ENCODE measurements at places on chromosomes 11 and 22.

- DNase-seq: no peak
These were observed at the start of gene PCSK7 for GRCh38 chr11:117231842-117232091. Gene PCSK7, minus strand, starts transcription at chr11:117232073. Its CDS starts 2,229 bp downstream, at chr11:117229844.

DNA sequence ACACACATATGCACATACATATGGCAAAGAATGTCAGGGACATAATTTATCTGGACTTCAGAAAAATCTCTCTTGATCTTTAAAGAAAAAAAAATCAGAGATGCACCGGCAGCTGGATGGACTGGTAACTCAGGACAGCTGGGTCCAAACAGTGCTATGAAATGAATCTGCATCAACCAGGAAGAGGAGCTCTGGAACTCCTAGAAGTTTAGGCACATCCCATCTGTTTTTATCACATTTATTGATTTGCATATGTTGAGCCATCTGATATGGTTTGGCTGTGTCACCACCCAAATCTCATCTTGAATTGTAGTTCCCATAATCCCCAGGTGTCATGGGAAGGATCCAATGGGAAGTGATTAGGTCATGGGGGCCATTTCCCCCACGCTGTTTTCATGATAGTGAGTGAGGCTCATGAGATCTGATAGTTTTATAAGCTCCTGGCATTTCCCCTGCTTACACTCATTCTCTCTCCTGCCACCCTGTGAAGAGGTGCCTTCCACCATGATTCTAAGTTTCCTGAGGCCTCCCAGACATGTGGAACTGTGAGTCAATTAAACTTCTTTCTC, 87.7 kb upstream of the AKIP1 start:
- DNase-seq: no peak

DNA sequence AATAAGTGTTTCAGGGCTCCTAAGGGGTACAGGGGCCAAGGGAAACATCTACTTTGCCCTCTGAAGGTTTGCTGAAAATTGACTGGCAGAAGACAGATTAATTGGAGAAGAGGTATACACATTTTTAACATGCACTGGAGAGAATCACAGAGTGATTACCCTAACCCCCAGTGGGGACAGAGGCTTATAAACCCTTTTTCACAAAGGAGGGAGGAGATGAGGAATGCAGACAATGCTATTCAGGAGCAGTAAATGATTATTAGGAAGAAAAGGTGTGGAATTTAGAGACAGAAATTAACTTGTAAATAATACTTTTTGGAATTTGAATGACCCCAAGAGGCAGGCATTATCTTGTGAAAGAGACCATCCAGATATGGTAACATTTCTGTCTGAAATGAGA, 582.4 kb upstream of the B3GAT1 start:
- no peak for DNase-seq

- no peak for DNase-seq
These were observed 21.7 kb downstream of the GRAMD4 start for GRCh38 chr22:46641811-46642266.

- no peak for DNase-seq
These were observed 697 bp downstream of the RNF169 start for GRCh38 chr11:74749127-74749964.

DNA sequence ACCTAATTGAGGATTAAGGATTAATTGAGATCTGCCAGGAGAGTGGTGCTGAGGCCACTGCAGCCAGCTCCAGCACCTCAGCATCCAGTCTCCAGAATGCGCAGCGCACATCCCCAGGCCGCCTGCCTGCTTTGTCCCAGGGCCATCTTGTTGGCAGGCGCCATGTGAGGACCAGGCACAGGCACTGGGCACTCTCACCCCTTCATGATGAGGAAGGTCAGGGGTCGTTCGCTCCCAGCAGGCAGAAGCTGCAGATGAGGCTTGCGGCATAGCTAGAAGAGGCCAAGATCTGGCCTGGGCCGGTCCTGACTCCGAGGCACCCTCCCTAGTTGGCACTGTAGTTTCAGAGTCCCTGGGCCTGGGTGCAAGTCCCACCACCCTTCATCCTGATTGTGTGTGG, 6.4 kb downstream of the CABP2 start:
- DNase-seq: peak; percentile 55

DNA sequence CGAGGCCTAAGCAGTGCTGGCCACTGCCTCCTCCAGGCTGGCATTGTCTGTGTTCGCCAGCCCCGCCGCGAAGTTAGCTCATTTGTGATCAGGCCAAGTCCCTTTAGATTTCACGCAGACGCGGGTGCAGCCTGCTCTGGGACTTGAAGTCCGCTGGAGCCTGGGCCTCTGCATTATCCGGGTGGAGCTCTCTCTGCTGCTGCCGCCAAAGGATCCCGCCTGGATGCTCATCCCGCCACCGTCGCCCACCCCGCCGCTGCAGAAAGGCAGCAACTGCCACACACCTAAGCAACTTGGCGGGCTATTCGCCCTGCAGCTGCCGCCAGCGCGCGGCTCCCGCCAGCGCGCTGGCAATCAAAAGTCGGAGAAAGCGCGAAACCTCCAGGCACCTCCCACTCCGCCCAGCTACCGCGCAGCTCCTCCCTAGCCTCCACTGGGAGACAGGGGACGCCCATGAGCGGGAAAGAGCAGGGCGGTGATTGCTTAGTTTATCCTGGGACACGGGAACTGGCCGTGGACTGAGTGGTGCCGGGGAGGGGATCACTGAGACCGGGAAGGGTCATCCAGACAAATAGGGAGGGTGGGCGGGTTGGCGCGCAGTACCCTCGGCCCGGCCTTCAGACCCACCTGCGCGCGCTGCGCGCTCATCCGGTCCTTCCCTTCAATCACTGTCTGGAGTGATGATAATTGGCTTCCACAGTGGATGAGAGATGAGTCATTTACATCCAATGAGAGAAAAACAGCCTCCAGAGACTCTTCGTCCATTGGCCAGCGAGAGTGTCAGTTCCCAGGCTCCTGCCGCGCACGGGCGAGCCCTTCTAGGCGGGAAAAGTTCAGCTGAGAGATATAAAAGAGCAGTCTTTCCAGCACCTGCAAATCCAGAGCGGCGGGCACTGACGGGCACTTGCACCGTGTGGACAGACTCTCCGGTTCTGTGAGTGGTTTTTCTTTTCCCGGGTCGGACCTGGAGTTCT, at the start of gene FAM111B:
FAM111B (plus strand) TSS at position 875 of the 974 bp plus-strand sequence. CDS start 2,389 bp downstream, outside the sequence.
- peak; percentile 82 for DNase-seq

DNA sequence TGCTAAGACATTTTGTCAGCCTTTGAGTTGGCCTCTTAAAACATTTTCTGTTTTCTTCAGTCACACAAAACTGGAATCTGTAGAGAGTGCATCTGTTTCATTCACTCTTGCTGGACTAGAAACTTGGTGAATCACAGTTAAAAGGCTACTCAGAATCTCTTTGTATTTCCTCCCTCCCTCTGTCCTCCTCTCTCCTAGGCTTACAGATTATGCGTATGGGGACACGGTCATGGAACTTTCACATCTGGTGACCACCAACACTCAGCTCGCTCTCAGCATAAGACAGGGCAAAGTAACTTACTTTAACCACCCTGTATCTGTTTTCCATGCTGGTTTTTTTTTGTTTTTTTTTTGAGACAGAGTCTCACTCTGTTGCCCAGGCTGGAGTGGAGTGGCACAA, 50.4 kb downstream of the BARX2 start:
- no peak for DNase-seq

DNA sequence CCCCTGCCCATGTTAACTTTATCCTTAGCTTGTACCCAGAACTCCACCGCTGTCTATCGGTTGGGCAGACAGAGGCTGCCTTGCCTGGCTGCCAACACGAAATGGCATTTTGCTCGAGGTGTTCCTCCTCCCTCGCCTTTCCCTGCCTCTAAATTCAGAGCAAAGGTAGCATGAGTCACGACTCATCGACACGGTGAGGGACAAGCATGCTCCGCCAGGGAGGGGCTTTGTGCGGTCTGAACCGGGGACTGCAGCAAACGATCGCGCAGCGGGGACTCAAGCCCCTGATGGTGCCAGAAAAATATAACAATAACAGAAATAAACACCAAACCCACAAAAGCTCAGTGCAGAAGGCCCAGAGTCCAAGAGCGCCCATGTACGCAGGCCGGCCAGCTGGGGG, 52.3 kb downstream of the RTL6 start:
- no peak for DNase-seq

GRCh38 chr22:46224898-46225290, 25.2 kb downstream of the CDPF1 start:
- no peak for DNase-seq

GRCh38 chr11:73029403-73029802, 112.7 kb downstream of the FCHSD2 start:
- no peak for DNase-seq

DNA sequence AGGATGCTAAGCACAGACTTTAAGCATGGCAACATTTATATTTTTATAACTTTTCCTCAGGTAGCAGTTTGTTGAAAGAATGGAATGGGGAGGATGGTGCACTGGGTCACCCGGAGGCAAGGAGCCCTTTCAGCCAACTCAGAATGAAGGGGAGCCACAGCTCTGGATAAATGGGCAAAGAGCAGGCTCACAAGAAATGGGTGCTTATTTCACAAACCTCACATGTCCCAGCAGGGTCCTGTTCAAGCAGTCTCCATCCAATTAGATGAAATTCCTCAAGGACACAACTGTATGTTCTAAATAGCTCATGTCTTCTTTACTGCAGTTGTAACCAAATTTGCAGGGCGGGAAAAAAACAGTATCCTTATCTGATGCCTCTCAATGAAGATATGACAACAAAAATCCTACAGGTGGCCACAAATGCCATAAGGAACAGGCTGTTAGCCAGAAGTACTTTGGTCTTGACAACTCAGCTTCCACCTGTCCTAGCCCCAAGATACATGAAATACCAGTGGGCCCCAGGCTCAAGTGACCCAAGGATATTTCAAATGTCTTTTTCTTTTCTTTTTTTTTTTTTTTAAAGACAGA, 48.2 kb downstream of the MAPK1 start:
- no peak for DNase-seq

DNA sequence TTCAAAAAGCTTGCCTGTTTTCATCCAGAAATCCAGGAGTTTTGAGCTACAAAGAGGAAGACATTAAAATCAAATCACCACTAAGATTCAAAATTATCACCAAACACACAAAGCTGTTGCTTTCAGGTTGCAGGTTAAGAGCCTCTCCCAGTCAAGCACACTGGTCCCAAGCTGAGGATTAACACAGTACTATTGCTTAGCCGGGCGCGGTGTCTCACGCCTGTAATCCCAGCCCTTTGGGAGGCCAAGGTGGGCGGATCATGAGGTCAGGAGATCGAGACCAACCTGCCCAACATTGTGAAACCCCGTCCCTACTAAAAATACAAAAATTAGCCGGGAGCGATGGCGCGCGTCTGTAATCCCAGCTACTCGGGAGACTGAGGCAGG, 1165.1 kb downstream of the LRRC4C start:
- DNase-seq: no peak

DNA sequence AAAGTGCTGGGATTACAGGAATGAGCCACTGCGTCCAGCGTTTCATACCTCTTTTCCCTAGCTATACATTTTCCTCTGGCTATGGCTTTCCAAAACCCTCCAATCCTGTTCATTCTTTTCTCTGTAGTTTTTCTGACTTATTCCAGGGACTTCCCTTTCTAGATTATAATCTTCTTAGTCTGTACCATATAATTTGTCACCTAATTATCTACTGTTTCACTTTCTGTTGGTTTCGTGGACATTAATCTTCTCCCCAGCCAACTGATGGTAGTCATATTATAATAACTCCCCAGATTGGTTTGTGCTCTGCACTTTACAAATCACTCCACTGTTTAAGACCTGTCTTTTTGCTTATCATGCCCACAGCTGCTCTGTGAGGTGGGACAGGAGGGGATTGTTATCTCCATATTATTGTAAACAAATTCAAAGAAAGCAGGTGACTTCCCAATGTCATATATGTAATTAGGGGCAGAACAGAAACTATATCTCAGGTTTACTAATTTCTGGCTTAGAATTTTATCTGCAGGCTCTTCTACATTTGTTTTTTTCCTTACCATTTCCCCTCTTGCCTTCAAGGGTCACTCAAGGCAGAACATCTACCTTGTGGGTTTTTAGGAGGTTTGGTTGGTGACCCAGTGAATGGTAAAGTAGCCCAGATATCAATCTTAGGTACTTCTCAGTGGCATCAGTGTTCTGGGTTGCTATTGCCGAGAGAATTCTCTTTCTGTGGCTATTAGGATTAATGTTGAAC, 23.9 kb downstream of the STIM1 start:
- DNase-seq: no peak

DNA sequence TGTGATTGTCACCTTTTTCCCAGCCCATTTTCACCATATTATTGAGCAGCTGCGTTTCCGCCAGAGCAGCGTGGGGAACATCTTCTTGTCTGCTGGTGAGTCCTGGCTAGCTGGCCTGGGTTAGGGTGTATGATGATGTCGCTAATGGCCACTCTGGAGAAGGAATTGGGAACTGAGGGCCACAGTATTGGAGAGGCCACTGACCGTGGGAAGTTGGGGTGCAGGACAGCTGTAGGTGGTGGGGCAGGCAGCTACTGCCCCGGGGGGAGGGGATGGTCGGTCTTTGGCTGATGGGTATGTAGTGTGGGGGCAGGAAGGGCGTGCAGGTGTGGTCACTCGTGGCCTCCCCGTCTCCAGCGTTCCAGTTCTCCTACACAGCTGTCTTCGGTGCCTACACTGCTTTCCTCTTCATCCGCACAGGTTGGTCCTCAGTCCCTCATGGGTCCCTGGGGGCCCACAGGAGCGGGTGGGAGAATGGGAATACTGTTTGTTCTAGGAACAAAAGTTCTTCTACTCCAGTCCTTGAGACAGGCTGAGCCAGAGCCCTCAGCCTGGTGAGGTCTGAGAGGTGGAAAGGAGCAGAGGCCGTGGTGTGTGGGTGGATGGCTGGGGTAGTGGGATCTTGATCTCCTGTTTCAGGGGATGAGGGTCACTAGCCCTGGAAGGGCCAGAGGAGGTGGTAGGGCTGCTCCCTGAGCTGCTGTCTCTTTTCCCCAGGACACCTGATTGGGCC, 2.1 kb downstream of the RCE1 start:
- DNase-seq: no peak

GRCh38 chr11:1163911-1164735, 6.4 kb downstream of the MUC5AC start:
- peak; percentile 63 for DNase-seq

GRCh38 chr11:114169321-114169749, 109.8 kb downstream of the ZBTB16 start:
- DNase-seq: no peak

DNA sequence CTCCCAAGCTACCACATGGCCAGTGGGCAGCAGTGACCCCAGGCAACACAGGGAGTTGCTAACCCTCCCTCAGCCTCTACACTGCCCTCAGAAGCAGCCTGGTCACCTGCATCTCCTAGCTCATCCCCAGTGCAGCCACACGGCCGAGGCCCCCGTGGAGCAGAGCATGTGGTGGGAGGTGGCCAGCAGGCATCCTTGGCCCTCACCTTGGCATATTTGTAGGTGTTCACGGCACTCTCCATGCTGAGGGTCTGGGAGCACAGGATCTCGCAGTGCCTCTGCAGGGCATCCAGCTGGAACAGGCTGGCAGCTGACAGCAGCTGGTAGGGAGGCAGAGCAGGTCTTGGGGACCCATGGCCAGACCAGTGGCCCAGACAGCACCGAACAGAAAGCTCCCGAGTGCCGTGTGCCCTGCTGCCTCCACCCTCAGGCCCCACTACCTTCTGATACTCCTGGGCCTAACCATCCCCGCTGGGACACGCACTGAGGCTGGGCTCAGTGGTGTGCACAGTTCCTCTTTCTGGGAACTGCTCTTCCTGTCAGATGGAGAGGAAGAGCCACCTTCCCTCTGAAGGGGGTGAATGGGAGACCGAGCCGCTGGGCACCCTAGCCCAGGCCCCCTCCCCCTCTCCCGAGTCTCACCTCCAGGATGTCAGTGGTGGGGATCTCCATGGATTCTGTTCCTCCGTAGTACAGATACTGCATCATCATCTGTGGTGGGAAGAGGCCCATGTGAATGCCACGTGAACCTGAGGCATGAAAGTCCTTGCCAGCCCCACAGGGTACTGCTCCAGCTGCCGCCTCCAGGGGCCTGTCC, 48.8 kb downstream of the NAT10 start:
- DNase-seq: no peak

GRCh38 chr11:109306322-109306721, 115.7 kb upstream of the C11orf87 start:
- no peak for DNase-seq

Data from coronary artery (tissue), 2 donors.